ENCODE measurements at places on chromosomes 4 and X.

GRCh38 chr4:107705742-107706556 lies 14.1 kb downstream of the PAPSS1 start:
- no peak for DNase-seq

DNA sequence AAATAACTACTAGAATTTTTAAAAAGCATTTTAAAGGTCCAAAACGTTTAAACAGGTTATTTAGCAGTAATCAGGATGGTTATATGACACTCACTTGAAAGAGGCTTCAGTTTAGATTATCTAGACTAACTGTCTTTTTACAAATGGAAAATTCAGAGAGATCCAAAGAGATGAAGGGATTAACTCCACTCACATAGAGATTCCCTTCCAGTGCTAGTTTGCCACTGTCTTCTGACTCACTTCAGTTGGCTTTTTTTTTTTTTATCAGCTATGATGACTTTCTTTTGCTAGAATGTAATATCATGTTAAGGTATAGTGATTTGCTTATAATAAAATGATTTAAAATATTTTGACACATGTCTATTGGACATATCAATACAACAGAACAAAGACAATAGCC lies 43.8 kb downstream of the GALNT7 start:
- DNase-seq = no peak

DNA sequence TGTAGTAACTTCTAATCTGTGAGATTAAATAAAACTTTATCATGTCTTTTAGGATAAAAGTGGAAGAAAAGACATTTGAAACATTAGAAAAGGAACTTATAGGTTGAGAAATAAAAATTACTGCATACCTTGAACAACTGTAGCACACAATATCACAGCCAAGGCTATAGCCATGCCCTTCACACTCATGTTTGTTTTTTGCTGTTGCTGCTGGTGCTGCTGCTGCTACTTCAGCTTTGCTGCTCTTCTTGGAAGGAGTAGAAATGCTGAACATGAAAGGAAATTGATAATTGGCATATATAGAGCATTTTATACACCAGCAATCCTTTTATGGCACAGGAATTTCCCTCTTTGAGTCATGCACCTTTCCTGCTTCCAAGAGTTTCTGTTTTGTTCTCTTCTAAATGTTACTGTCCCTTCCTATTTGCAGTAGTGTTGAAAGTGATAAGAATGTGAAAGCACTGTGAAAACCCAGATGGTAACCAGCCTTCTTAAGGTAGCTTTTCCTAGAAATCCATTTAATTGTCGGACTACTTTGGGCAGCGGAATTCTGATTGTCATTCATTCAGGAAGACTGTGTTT lies at the start of gene CXCL11:
Gene CXCL11, minus strand, starts transcription at position 272 of the 582 bp plus-strand sequence. Its CDS starts 83 bp downstream, at position 189.
- no peak for DNase-seq

DNA sequence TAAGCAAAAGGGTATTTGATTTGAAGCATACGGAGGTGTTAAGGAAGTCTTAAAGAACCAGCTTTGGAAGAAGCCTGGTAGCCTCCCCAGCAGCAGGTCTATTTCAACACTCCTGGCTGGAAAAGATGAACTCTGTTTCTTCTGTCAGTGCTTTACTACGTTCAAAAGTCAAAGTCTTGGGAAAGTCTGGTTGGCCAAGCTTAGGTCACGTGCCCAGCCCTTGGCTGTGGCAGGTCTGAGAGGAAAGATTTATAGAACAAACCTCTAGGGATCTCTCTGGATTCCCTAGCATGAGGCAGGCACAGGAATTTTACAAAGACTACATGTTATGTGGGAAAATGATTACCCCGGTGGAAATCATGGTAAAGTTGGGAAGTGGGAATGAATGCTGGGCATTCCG lies 8.6 kb upstream of the ARHGAP10 start:
- DNase-seq = no peak

DNA sequence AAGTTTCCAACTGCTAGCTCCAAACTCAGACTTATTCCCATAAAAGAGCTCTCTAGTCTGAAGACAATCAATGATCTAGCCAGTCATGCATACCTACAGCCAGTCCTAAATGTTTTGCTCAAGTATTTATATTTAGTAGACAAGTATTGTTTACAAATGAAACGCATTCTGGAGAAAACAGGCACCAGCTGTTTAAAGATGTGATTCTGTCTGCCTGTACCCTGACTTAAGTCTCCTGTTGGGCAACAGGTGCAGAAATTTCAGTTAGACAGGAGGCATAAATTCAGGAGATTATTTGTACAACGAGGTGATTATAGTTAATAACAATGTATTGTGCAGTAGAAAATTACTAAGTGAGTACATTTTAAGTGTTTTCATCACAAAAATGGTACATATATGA lies 28.9 kb downstream of the LNX1 start:
- DNase-seq = no peak

DNA sequence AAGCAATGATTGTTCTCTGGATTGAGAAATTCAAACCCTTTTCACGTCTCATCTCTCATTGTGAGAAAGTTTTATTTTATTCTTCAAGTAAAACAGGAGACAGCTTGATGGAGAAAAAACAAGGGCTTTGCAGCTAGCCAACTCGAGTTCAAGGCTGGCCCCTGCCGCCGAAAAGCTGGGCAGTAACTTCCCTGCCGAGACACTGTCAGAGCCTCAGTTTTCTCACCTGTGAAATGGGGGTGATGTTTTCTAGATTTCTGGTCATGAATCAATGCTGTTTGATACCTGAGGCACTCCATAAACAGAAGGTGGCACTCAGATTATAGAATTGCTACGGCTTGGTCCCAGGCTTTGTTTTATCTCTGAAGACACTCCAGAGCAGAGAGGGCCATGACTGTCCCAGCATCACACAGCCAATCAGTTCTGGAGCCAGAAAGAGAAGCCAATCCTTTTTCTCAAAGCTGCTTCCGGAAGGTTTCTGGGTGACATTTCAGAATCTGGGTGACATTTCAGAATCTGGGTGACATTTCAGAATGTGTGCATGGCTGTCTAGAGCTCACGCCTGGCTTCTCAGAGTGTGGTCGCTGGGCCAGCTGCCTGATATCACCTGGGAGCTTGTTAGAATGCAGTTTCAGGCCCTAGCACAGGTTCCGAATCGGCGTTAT lies 33.2 kb downstream of the HMX1 start:
- no peak for DNase-seq

- no peak for DNase-seq
Observed at GRCh38 chrX:38260231-38260630, 39.6 kb upstream of the SRPX start.

DNA sequence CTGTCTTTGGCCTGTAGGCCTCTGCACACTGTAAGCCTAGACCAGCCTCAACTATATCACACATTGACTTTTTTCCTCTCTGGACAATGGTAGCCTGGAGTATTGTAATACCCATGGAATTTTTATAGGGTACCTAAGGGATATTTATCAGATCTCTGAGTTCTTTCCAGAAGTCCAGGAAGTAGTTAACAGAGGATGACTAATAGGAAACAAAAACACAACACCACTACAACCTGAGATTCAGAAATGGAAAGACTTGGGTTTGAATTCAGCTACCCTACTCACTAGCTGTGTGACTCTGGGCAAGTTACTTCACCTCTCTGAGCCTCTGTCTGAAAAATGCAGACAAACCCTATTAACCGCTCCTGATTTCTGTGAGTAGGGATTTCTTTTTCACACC lies 7.7 kb upstream of the STX18 start:
- DNase-seq = no peak

DNA sequence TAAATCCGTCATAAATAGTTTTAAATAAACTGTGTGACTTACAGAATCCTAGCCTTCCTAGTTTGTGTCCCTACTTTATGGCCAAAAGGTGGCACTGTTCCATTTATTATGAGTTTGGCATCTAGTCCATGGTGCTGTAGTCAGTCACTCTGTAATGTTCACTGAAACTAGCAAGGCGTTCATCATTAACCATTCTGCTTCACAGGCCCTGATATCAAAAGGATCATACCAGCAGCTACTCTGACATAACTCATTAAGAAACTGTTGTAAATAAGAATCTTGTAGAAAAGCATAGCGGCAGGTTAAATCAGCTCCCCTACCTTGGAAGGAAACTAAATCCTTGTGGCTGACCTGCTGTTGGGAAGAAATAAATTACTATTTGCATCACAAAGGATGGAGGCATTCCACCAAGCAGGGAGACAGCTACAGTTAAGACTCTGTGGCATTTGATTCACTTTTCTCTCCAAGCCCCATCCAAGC lies 919.6 kb upstream of the DIAPH2 start:
- DNase-seq = no peak

DNA sequence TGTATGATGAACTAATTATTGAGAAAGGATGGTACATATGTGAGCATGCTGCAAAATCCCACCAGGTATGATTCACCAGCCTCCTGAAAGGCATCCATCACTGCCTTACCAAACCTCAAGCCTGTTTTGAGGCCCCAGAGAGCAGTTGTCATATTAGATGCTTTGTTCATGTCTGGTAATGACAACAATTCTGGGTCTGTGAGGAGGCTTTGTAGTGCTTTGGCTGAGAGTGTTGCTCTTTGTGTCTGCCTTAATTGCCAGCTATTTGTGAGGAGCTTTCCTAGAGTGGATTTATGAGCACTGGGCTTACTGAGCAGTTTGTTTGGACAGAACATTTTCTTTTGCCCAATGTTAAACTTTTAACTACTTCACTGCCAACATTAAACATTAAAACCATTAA lies 69.2 kb downstream of the HEPH start:
- DNase-seq = no peak

- DNase-seq = no peak
Observed at GRCh38 chr4:153816542-153816941, 27.7 kb upstream of the SFRP2 start.

GRCh38 chrX:18017411-18017810 lies 156.3 kb upstream of the RAI2 start:
- no peak for DNase-seq

GRCh38 chrX:9515973-9516538 lies 51.2 kb downstream of the TBL1X start:
- no peak for DNase-seq

Data from CD4-positive, alpha-beta memory T cell (primary cell).